T-helper 2 cell treated with Interferon-gamma antibody and Interleukin-4, amounts not matched to agents 5 μg/mL and 100 μg/mL, for 36 hours (primary cell): ENCODE measurements at places on chromosomes 6 and 20.

- H3K27ac ChIP-seq: peak overlapping the region; percentile 98
- peaks cover 94% of the 10 kb centered on the region for H3K36me3 ChIP-seq
- no peaks in the 10 kb centered on the region for H3K27me3 ChIP-seq
These were observed 5.6 kb downstream of the TAGAP start for GRCh38 chr6:159038914-159039884.

- peaks cover 19% of the 10 kb centered on the region for H3K4me1 ChIP-seq
- no peaks in the 10 kb centered on the region for H3K27me3 ChIP-seq
- no peak for DNase-seq
- no peaks in the 10 kb centered on the region for H3K36me3 ChIP-seq
These were observed 342.7 kb downstream of the PRL start for GRCh38 chr6:21953831-21954801.

- H3K27me3 ChIP-seq: peaks cover 19% of the 10 kb centered on the region
- H3K4me3 ChIP-seq: no peak overlapping the region
- DNase-seq: peak; percentile 56
- no peaks in the 10 kb centered on the region for H3K36me3 ChIP-seq
- H3K27ac ChIP-seq: no peak overlapping the region
These were observed 186.9 kb upstream of the UST start for GRCh38 chr6:148559848-148560433.

DNA sequence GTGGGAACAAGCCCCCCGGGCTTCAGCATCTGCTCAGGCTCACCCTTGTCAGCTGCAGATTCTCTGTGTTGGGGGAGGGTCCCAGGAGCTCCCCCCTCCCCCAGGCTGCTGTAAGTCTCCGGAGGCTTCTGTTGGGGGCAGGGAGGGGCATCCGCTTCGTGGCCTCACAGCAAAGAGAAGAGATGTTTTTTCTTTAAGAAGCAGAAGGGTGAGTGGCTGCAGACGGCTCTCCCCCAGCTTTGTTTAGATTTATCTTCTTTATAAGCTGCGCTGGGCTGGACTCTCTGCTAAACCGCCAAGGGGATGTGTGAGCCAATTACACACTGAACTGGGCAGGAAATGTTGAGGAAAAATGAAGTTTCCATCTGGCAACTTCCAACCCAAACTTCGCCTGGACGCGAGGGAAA lies 48.7 kb upstream of the GATA5 start:
- no peak overlapping the region for H3K4me3 ChIP-seq
- no peak for DNase-seq
- peaks cover 9% of the 10 kb centered on the region for H3K4me1 ChIP-seq
- peak overlapping the region; percentile 15 for H3K27ac ChIP-seq

GRCh38 chr6:110622912-110623578 lies 146.6 kb upstream of the SLC22A16 start:
- DNase-seq: no peak
- H3K4me1 ChIP-seq: peaks cover 3% of the 10 kb centered on the region
- H3K36me3 ChIP-seq: peaks cover 25% of the 10 kb centered on the region
- no peak overlapping the region for H3K4me3 ChIP-seq
- H3K27me3 ChIP-seq: no peaks in the 10 kb centered on the region

DNA sequence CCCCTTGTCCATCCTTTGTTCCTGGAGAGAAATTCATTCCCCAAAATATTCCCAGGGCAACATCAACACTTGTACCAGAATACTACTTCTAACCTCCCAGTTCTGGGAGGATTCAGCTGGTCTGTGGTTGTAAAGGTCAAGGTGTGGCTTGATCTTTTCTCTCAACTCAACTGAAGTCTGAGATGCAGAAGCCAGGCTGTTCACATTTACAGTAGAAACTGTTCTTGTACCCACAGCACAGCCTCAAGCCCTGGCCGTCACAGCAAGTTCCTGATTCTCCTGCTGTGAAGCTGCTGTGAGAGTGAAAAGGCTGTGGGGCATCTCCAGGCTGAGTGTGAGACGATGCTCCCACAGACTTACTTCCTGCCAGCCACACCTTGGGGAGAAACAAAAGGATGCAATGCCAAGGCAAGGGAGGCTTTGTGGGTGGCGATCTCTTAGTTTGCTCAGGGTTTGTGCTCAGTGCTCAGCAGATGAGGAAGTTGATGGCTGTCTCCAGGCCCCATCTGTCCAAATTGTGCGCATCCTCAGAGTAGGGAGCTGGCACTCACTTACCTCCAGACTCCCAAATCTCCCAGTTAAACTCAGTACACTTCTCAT lies 143.9 kb upstream of the FOXA2 start:
- no peaks in the 10 kb centered on the region for H3K27me3 ChIP-seq
- no peak overlapping the region for H3K27ac ChIP-seq
- no peak for DNase-seq
- H3K4me1 ChIP-seq: no peaks in the 10 kb centered on the region

- no peak overlapping the region for H3K27ac ChIP-seq
- no peak for DNase-seq
- H3K4me1 ChIP-seq: no peaks in the 10 kb centered on the region
- no peaks in the 10 kb centered on the region for H3K36me3 ChIP-seq
These were observed 107.1 kb downstream of the UBE3D start for GRCh38 chr6:82958551-82958950.

DNA sequence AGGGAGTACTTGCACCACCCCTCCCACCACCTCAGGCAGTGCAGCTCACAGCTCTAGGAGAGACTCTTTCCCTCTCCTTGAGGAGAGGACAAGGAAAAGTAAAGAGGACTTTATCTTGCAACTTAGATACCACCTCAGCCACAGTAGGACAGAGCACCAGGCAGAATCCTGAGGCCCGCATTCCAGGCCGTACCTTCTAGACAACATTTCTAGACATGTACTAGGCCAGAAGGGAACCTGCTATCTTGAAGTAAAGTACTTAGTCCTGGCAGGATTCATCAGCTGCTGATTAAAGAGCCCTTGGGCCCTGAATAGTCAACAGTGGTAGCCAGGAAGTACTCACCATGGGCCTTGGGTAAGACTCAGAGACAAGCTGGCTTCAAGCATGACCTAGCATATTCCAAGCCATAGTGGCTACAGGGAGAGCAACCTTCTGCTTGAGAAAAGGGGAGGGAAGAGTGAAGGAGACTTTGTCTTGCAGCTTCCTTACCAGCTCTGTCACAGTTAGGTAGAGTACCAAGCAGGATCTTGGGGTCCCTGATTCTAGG lies 384.4 kb upstream of the RNF217 start:
- no peaks in the 10 kb centered on the region for H3K36me3 ChIP-seq
- no peaks in the 10 kb centered on the region for H3K4me1 ChIP-seq
- H3K4me3 ChIP-seq: no peak overlapping the region

DNA sequence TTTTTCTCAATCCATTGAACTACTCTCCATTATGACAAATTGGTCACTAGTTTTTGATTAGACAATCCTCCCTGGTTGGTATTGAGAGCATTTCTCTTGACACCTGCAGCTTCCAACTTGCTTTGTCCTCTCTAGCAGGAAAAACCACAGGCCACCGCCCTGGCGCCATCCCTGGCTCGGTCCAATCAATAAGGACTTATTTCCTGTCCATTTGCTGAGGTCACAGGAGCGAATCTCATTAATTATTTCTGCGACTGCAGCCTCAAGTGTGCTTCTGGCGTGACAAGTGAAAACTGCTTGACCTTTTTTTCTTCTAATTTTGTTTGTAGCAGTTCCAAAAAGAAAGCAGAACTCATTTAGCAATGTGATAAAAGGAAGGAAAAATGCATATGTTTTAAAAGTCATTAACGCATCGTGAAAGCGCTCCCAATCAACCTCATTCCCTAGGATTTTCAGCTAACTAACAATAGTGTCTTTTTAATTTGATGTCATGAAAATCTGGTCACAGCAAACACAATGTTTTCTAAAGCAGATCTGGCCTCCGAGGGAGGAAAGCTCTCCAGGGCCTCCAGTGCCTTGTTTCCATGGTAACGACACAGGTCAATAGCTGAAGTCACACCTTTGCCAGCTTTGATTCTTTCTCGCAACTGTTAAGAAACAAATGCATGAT lies 39.0 kb upstream of the BEND3 start:
- no peaks in the 10 kb centered on the region for H3K4me1 ChIP-seq
- no peaks in the 10 kb centered on the region for H3K36me3 ChIP-seq
- no peak overlapping the region for H3K27ac ChIP-seq
- no peak for DNase-seq
- H3K27me3 ChIP-seq: no peaks in the 10 kb centered on the region

- H3K27me3 ChIP-seq: no peaks in the 10 kb centered on the region
- peaks cover 61% of the 10 kb centered on the region for H3K36me3 ChIP-seq
- no peak overlapping the region for H3K27ac ChIP-seq
- H3K4me1 ChIP-seq: peaks cover 16% of the 10 kb centered on the region
- no peak for DNase-seq
These were observed 12.5 kb upstream of the ALDH8A1 start for GRCh38 chr6:134962421-134962820.

GRCh38 chr20:31979713-31980426 lies 11.9 kb downstream of the XKR7 start:
- no peak overlapping the region for H3K4me3 ChIP-seq
- H3K36me3 ChIP-seq: no peaks in the 10 kb centered on the region
- no peak overlapping the region for H3K27ac ChIP-seq
- DNase-seq: no peak
- no peaks in the 10 kb centered on the region for H3K4me1 ChIP-seq
- peaks cover 4% of the 10 kb centered on the region for H3K27me3 ChIP-seq

DNA sequence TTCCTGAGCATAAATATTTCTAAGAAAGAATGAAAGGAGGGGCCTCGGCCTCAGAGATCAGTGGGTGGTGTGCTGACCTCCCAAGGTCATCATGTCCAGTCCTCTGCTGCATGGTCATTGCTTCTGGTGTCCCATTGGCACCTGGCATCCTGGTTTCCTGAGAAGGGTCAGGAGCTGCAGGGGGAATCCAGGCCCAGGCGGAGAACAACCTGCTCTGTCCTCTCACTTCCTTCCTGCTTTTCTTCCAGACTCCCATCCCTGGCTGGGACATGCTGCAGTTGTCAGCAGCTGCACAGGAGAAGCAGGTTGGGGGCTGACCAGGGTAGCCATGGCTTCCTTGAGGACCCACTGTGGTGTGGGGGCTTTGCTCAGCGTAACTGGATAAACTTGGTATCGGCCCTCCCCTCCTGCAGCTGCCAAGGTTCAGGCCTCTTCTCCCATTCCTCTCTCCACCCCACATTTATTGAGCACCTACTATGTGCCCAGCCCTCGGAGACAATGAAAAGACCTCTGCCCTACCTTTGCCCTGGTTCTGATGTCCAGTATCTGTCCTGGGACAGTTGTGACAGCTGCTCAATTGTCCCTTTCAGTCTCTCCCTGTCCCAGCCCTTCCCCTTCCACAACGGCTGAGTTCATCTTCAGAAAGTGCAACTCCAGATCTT lies 155.2 kb downstream of the CEBPB start:
- peaks cover 44% of the 10 kb centered on the region for H3K4me1 ChIP-seq
- H3K27ac ChIP-seq: no peak overlapping the region
- no peaks in the 10 kb centered on the region for H3K27me3 ChIP-seq
- no peak overlapping the region for H3K4me3 ChIP-seq
- no peaks in the 10 kb centered on the region for H3K36me3 ChIP-seq

- no peaks in the 10 kb centered on the region for H3K27me3 ChIP-seq
- DNase-seq: no peak
- H3K4me1 ChIP-seq: no peaks in the 10 kb centered on the region
- H3K36me3 ChIP-seq: no peaks in the 10 kb centered on the region
- no peak overlapping the region for H3K27ac ChIP-seq
These were observed 187.7 kb upstream of the MYLIP start for GRCh38 chr6:15941168-15941567.

DNA sequence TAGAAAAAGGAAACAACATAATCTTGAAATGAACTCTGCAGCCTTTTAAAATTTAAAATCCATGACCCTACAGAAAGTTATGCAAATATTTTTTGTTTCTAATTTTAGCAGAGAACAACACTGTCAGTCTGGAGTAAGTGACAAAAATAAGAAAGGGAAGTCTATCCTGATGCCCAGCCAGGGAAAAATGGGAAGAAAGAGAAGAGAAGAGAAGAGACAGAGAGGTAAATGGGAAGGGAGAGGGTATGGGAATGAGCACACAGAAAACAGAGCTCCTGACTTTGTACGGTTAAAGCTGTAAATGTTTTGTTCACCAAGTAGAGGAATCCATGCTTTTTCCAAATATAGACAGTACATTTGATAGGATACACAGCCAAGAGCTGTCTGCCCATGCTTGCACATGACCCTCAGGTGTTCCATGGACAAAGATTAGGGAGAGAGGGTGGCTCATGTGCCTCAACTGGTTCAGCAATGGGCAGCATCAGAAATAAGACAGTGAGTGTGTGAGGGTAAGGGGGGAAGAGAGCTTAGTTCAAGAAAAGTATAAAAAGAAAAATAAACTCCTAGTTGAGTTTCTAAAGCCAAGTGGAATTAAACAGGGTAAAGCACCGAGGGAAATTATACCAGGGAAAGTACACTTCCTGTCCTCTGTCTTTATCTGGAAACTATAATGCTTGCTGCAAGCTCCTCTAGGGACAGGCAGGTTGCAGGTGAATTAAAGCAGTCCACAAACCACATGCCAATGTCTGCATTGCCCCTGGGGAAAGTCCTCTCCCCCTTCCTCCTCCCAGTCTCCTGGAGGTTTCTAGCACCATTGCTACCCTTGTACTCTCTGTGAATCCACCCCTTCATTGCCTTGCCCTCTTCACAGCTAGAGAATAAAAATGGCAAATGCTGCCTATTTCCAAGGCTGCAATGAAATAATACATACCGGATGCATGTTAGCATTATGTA lies 30.0 kb downstream of the MAP3K5 start:
- peak overlapping the region; percentile 76 for H3K27ac ChIP-seq
- H3K27me3 ChIP-seq: no peaks in the 10 kb centered on the region
- peaks cover 60% of the 10 kb centered on the region for H3K4me1 ChIP-seq
- peaks cover 2% of the 10 kb centered on the region for H3K36me3 ChIP-seq

DNA sequence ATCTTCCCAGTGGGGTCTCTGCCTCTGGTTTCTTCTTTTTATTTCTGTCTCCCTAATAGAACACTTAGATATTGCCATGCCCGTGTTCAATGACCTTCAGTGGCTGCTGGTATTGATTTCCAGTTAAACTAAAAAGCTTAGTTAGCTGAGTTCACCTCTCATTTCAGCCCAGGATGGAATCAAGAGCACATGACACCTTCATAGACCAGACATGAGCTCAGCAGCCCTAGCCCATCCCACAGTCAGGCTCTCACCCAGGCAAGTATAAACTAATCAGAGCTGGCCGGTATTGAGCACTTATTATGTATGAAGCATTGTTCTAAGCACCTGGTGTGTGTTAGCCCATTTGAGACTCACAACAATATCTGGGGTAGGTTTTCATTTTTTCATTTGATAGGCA lies 33.7 kb upstream of the PLEKHG1 start:
- peaks cover 17% of the 10 kb centered on the region for H3K27me3 ChIP-seq
- no peaks in the 10 kb centered on the region for H3K36me3 ChIP-seq
- H3K4me1 ChIP-seq: no peaks in the 10 kb centered on the region
- DNase-seq: no peak
- no peak overlapping the region for H3K4me3 ChIP-seq

- H3K36me3 ChIP-seq: no peaks in the 10 kb centered on the region
- H3K4me3 ChIP-seq: no peak overlapping the region
- no peak for DNase-seq
- no peaks in the 10 kb centered on the region for H3K27me3 ChIP-seq
- H3K27ac ChIP-seq: no peak overlapping the region
- no peaks in the 10 kb centered on the region for H3K4me1 ChIP-seq
These were observed 82.1 kb downstream of the GCNT2 start for GRCh38 chr6:10603219-10603618.
